T-helper 1 cell (primary cell): ENCODE measurements at places on chromosomes 16 and 17.

GRCh38 chr16:55678161-55678821 lies 22.5 kb downstream of the SLC6A2 start:
- DNase-seq, result no peak

DNA sequence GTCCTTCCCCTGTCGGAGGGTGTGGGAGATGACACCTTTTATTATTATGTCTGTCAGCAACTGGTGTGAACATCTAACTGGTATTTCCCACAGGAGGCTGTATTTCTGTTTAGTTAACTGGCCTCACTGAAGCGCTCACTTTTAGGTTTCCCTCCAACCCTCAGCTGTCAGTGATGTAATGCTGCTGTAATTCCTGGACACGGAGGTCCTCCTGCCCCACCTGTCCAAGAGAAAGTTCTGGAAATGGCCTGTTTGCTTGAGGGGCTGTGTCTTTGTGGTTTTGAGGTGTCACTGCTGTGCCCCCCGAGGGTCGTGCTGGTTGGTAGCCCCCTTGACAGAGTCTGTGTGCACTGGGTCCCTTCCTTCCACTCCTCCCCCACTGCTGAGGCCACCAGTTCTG lies 11.5 kb downstream of the KCNJ12 start:
- no peak for DNase-seq

DNA sequence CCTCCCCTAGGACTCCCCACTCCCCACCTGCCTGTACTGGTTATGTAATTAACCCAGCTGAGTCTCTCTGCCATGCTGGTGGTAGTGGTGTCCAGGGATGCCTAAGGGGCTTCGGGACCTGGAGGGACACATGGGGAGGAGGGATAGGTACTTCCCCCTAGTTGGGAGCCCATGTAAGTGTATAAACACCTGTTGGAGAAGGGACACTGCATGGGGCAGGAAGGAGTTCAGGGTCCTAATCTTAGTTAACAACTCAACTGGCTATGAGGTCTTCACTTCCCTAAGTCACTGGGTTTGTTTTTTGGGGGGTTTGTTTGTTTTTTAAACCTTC lies 1.3 kb downstream of the RASL10B start:
- DNase-seq, result no peak

- no peak for DNase-seq
These were observed 12.3 kb downstream of the LRRC3C start for GRCh38 chr17:39939588-39940419.

- no peak for DNase-seq
These were observed 193.8 kb downstream of the TMEM114 start for GRCh38 chr16:8396463-8396862.

DNA sequence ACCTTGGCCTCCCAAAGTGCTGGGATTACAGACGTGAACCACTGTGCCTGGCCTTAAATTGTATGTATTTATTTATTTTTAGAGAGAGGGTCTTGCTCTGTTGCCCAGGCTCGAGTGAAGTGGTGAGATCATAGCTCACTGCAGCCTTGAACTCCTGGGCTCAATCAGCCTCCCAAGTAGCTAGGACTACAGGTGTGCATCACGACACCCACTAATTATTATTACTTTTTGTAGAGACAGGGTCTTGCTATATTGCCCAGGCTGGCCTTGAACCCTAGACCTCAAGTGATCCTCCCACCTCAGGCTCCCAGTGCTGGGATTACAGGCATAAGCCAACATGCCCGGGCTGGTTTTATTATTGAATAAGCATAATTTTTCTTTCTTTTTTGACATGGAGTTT lies 4.1 kb upstream of the NFATC2IP start:
- DNase-seq, result no peak

GRCh38 chr16:19698480-19699465 lies 19.3 kb downstream of the KNOP1 start:
- no peak for DNase-seq

DNA sequence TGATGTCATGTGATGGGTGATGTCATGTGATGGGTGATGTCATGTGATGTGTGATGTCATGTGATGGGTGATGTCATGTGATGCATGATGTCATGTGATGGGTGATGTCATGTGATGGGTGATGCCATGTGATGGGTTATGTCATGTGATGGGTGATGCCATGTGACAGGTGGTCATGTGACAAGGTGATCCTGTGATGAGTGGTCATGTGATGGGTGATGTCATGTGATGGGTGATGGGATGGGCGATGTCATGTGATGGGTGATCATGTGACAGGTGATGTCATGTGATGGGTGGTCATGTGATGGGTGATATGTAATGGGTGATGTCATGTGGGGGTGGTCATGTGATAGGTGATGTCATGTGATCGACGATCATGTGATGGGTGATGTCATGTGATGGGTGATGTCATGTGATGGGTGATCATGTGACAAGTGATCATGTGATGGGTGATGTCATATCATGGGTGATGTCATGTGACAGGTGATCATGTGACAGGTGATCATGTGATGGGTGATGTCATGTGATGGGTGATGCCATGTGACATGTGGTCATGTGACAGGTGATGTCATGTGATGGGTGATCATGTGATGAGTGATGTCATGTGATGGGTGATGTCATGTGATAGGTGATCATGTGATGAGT lies 17.2 kb downstream of the CD300LB start:
- peak; percentile 68 for DNase-seq

- peak; percentile 24 for DNase-seq
These were observed 2.3 kb upstream of the SLC16A11 start for GRCh38 chr17:7046127-7046724.

GRCh38 chr16:10616756-10617640 lies 36.6 kb upstream of the EMP2 start:
- no peak for DNase-seq

GRCh38 chr16:13335879-13336278 lies 434.5 kb downstream of the SHISA9 start:
- DNase-seq, result no peak

DNA sequence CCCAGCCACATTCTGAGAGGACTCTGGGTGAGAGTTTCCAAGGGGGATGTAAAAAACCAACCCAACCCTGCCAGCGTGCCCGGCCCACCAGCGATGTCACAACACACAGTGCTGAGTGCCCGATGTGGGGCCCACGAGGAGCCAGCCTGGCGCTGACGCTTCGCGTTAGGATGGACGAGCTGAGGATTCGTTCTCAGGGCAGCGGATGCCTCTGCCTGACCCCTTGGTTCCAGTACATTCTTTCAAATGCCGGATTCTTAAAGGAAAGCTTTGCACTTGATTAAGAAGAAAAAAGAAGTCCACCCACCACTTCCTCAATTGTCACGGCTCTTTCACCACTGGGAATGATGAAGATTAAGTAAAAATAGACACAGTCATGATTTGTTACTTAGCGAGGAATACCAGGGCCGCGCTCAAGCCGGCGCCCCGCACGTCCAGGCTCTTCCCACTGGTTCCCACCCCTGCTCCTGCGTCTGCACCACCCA lies 79.4 kb downstream of the IRF8 start:
- no peak for DNase-seq

DNA sequence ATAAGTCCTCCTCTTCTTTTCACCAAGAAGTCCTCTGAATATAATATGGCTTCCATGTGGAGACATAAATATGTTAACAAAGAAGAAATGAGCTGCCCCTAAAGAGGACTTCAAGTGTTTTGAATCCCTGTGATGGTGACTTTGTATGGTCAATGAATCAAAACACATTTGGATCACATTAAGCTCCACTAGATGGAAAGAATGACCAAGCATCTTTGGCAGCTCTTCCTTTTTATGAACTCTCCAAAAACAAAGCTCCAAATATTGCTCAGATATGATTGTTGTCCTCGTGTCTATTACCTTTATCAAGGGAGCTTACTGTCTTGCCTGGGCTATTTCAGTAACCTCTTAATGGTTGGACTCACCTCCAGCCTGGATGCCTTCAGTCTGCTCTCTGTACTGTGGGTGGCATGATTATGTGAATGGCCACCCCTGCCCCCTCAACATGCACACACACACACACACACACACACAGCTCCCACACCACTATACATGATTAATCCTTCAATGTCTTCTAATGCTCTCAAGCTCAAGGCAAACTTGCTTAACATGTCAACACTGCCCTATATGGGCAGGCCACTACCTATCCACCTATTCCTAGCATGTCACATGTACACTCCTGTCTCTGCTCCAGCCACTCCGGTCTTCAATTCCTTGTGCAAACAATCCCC lies 346.6 kb upstream of the SALL1 start:
- no peak for DNase-seq

DNA sequence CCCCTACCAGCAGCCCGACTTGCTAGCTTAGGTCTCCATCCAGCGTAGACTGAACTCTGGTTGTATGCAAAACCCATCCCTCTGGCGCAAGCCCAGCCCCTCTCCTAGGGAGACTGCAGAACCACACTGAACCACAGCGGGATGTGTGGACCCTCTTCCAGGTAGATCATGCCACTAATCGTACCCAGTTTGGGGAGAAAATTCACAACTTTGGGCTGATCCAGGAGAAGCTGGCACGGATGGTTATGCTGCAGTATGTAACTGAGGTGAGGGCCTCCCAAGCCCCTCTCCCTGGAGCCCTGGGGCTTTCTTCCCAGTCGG lies 3.2 kb downstream of the ACADVL start:
- no peak for DNase-seq

GRCh38 chr16:57534881-57535658 lies 1.3 kb downstream of the CCDC102A start:
- no peak for DNase-seq

GRCh38 chr17:41329279-41329948 lies 13.9 kb upstream of the KRTAP17-1 start:
- no peak for DNase-seq
